Activated CD4-positive, alpha-beta T cell treated with anti-CD3 and anti-CD28 coated beads, Interleukin-2, Interleukin-4, amounts not matched to agents 100 ng/mL and 50 ng/mL, durations not matched to agents 16 hours and 8 hours (primary cell): ENCODE measurements at places on chromosomes 13 and 19.

DNA sequence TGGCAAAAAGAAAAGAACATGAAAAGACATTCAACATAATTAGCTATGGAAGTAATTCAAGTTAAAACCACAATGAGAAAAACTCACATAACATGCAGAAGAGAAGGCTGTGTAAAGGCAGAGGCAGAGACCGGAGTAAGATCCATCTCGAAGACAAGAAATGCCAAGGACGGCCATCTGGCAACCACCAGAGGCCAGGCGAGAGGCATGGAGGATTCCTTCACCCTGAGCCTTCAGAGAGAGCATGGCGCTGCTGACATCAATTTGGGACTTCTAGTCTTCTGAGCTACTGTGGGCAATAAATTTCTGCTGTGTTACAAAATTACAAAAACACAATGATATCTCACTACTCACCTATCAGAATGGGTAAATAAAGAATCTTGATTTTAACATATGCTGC is 381.0 kb downstream of the TSHZ3 start:
- no peak for DNase-seq

GRCh38 chr13:51577690-51578089 is 6.6 kb upstream of the WDFY2 start:
- DNase-seq = no peak

DNA sequence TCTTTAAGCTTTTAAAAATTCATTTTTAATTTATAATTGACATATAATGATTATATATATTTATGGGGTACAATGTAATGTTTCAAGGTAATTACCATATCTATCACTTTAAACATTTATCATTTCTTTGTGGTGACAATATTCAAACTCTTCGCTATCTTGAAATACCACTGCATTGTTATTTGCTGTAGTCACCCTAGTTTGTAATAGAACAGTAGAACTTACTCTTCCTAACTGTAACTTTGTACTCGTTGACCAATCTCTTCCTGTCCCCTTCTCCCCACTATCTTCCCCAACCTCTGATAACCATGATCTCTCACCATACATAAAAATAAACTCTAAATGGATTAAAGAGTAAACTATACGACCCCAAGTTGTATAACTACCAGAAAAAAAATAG is 20.4 kb downstream of the COG6 start:
- no peak for DNase-seq

DNA sequence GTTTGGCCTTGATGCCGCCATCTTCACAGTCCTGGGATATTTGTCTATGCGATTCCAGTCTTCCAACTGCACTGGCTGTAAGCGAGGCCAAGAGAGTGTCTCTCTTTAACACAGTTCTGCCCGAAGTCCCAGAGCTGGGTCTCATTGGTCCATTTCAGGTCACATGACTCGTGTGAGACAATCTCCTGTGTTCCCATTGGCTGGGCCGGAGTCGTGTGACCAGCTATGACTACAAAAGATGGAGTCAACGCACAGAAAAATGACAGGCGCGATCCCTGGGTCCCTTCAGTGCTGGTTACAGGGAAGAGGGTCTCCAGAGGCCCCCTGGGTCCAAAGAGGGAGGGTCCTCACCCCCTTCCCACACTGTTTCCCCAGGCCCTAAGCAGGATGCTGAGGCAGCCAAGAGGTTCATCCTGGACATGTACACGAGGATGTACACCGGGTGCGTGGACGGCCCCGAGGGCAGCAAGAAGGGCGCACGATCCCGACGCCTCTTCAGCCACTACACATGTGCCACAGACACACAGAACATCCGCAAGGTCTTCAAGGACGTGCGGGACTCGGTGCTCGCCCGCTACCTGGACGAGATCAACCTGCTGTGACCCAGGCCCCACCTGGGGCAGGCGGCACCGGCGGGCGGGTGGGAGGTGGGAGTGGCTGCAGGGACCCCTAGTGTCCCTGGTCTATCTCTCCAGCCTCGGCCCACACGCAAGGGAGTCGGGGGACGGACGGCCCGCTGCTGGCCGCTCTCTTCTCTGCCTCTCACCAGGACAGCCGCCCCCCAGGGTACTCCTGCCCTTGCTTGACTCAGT is 15.9 kb upstream of the S1PR4 start:
- peak; percentile 42 for DNase-seq

DNA sequence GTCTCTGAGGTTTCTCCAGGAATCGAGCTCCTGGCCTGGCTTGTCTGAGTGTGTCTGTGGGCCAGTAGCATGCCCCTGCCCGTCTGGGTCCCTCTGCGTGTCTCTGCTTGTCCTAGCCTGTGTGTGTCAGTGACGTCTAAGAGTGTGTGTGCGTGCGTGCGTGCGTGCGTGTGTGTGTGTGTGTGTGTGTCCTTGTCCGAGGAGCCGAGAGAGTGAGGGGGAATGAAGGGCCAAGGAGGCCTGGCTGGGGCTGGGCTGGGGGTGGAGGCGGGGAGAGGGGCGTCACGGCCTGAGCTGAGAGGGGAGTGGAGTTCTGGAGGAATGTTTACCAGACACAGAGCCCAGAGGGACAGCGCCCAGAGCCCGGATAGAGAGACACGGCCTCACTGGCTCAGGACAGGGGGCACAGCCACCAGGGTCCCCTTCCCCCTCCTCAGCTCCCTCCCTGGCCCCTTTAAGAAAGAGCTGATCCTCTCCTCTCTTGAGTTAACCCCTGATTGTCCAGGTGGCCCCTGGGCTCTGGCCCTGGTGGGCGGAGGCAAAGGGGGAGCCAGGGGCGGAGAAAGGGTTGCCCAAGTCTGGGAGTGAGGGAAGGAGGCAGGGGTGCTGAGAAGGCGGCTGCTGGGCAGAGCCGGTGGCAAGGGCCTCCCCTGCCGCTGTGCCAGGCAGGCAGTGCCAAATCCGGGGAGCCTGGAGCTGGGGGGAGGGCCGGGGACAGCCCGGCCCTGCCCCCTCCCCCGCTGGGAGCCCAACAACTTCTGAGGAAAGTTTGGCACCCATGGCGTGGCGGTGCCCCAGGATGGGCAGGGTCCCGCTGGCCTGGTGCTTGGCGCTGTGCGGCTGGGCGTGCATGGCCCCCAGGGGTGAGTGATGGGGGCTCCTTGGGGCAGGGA is at the start of gene AXL:
Gene AXL (plus strand): TSS at position 609 of the 893 bp plus-strand sequence. CDS start 170 bp downstream, at position 779.
- DNase-seq = no peak

- no peak for DNase-seq
Observed at GRCh38 chr19:38209671-38210457, 14.2 kb downstream of the DPF1 start.

DNA sequence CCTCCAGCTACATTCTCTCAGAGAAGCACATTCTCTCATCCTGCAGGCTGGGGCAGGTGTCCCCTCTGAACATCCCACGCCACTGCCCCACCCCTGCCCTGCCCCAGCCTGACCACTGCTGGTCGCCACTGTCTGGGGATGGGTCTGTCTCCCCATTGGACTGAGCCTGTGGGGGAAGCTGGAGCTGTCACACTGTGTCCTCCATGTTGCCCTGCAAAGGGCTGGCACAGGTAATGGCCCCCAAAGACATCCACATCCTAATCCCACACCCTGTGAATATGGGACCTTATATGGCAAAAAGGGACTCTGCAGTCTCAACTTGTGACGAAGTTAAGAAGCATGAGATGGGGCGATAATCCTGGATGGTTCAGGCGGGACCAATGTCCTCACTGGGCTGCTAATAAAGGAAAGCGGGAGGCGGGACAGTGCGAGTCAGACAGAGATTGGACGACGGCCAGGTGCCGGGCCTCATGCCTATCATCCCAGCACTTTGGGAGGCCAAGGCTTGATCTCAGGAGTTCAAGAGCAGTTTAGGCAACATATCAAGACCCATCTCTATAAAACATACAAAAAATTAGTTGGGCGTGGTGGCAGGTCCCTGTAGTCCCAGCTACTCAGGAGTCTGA is 9.1 kb downstream of the AP2S1 start:
- DNase-seq = no peak

GRCh38 chr19:2058570-2059421 is 7.8 kb upstream of the MKNK2 start:
- DNase-seq = no peak
